ENCODE measurements at places on chromosomes 1 and 21. TPM values are rescaled to one million over a fixed set of nuclear protein-coding genes. Genes with fewer than 3 reads are reported as not detected.

Gene FCRL2
- not detected for total RNA-seq

Gene GPX7
- total RNA-seq, result 7.5 TPM

- DNase-seq, result no peak
Measured at GRCh38 chr1:201074018-201074417, 38.2 kb downstream of the CACNA1S start.

DNA sequence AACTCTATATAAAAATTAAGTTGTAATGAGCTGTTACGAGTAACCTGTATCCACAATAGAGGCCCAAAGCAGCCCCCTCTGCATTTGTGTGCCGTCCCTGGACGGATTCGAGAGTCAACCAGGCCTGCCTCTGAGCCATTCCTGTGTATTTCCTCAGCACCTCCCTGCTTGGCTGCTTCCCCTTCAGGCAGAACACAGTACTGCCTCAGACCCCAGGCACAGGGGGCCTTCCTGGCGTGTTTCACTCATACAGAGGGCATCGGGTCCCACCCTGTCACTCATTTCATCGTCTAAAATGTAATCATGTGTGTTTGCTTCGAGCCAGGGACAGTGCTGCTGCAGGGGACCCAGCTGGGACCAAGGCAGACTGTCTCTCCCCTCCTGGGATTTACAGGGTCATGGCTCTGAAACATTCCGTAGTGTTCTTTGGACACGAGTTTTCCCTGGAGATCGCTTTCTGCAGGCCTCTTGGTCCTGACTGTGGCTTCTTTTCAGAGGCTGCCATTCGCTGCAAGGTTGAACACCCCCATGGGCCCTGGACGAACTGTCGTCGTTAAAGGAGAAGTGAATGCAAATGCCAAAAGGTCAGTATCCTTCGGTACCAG lies 19.4 kb downstream of the LGALS8 start:
- no peak for DNase-seq

DNA sequence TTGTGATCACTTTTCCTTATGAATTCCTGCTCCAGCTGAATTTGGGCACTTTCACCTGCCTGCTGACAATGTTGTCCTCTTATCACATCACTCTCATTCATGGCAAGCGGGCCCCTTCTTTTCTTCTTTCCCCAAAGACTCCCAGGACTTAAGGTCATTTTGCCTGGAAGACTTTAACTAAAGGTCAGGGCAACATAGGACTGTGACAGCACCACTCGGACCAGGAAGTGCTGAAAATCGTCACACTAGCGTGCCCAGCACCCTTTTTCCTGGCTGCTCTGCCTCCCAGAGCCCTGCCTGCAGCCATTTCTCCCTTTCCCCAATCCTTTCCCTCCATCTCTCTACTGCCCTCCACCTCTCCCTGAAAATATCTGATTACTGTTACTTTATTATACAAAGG lies 35.4 kb downstream of the CD34 start:
- no peak for DNase-seq
